CD4-positive, alpha-beta T cell treated with Interleukin-4 for 4 hours (primary cell): ENCODE measurements at places on chromosomes 1 and 21.

- no peak for DNase-seq
These were observed 33.1 kb upstream of the NFASC start for GRCh38 chr1:204837440-204838084.

DNA sequence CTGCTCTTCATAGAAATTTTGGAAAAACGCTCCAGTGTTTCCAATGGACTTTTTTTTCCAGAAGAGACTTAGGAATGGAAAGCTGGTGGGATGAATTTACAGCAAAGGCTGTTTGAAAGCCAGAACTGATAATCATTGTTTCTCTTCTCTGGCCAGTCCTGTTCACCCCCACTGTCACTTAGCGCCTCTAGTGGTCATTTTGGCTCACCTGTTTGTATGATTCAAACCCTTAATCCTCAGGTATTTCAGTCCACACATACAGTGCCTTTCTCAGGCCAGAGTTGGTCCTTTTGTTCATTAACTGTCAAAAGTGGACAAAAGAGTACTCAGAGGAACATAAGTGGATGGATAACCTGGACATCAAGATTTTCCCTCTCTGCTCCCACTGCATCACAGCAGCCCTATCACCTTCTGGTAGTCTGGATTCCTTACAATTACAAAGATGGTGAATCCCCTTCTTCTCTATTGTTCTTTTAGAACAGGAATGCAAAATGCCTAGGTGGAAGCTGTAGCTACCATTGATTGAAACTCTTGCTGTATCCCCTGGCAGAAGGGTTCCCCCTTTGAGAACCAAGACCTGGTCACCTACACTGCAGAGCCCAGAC is 177.6 kb upstream of the OLFM3 start:
- no peak for DNase-seq

- no peak for DNase-seq
These were observed 12.8 kb downstream of the TRNAU1AP start for GRCh38 chr1:28565726-28566125.

DNA sequence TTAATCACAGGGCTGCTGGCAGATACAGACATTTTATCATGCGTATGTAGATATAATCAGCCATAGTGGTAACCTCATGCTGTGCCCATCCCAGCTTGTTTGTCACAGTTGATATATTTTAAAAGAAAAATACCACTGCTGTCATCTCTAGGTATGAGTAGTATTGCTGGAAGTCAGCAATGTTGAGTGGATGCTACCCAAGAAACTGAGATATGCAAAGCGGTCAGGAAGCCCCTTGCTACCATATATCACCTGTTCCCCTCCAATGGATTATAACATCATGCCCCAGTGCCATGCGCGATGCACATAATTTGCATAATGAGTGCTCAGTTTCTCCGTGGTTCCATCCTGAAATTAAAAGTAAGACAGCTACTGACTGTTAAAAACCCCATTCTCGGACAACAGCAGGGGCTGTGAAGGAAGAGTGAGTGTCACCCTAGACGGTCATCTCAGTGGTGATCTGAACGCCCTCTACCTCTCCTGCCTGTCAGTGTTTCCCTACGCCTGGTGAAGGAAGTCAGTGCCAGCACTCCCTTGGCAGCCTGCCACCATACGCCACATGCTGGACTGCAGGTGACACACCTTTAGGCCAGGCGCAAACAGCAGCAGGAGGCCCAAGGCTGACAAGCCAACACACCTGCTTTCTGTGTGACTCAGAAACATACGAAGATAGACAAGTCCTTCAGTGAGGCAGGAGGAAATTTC is 2.7 kb downstream of the IL10RB start:
- DNase-seq: peak; percentile 44

GRCh38 chr1:50279622-50280330 is 143.5 kb downstream of the DMRTA2 start:
- no peak for DNase-seq

- no peak for DNase-seq
These were observed 1.8 kb downstream of the ADGRB2 start for GRCh38 chr1:31762323-31762722.
